ENCODE measurements at places on chromosomes 3 and 15.
A peak's percentile ranks its signal among the peaks of the same experiment; 100 is the strongest.

DNA sequence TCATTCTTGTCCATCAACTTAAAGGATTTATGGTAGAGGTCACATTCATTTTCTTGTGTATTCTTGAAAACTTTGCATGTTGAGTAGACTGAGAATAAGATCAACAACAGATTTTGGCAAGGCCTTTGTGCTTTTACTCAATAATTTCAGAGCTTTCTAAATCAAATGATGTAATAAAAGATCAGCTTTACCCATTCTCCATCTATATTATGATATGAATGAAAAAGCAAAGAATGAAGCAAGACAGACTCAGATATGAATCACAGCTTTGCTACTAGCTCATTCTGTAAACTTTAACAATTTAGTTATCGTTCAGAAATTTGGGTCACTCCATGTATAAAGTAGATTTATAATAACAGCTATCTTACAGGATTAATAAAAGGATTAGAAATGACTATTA lies 275.8 kb upstream of the ARL6 start:
- no peak for DNase-seq

DNA sequence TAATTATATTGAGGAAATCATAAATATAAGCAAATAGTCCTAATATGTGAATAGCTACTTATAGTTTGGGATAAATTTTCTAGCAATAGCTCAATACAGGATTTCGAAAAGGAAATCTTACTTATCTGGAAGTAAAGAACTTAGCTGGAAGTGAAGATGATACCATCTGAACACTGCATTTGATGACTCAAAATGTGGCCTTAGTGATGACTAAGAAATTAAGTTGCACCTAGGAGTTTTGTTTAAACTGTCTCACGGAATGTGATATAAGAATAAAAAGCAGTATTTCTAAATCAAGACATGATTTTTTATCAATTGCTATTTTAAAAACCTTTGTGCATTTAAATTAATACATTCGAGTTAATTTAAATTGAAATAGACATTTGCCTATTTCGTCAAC lies 91.2 kb downstream of the EOMES start:
- DNase-seq, result no peak

GRCh38 chr3:179149951-179150350 lies 1.8 kb downstream of the PIK3CA start:
- DNase-seq, result no peak

GRCh38 chr3:128473737-128474136 lies 7.0 kb upstream of the DNAJB8 start:
- no peak for DNase-seq

DNA sequence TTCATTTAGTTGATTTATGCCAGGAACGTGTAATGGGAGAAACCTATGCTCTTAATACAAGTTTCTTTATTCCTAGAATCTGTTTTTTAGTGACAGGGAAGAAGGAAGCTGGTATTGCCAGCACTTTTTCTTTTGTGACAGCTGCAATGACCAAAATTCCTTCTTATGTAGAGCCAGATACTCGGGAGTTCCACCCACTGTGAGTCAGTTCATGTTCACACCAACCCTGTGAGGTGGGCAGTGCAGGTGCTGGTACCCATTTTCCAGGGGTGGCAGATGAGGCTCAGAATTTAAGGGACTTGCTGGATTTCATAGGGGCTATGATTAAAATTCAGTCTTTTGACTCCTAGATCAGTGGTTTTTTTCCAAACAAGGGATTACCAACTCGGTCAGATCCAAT lies 34.7 kb downstream of the OXNAD1 start:
- DNase-seq, result no peak

- no peak for DNase-seq
Measured at GRCh38 chr3:114741066-114741465, 406.0 kb downstream of the ZBTB20 start.

GRCh38 chr15:29268706-29269484 lies 727 bp downstream of the NSMCE3 start:
- peak; percentile 38 for DNase-seq

GRCh38 chr15:74620636-74621545 lies 5.3 kb downstream of the CLK3 start:
- DNase-seq, result no peak

- no peak for DNase-seq
Measured at GRCh38 chr15:53520996-53521395, 238.5 kb downstream of the WDR72 start.

DNA sequence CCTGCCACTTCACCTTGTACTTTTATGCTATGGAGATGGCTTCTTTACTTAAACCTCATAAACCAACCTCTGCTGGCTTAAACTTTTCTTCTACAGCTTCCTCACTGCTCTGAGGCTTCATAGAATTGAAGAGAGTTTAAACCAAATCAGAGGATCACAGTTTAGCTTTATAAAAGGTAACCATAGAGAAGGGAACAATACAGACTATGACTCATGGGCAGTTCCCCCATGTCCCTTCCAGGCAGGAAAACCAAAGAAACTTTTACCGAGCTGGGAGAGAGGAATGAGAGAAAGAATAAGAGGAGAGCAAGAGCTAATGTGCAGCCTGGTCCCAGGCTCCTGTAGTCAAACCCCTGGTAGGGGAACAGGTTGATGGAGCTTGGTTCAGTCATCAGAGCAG lies 53.9 kb upstream of the NEDD4 start:
- no peak for DNase-seq

DNA sequence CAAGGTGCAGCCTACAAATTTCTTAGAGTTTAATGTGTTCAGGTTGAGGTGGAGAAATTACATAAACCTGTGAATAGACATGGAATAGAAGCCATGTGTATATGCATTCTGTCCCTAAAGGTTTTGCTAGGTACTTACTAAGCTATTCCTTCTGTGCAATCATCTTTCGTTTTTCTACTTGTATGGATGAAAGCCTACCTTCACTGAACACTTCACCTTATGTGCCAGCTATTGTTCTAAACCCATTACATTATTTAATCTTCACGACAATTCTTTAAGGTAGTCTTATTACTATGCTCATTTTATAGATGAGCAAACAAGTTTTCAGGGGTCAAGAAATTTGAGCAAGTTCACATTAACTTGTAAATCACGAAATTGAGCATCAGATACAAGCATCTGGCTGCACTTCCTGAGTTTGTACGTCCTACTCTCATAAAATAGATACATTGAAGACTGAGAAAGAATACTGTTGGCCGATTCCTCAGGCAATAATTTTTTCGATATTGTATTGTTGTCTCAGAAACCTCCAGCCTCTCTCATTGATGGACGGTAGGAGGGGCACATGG lies 635 bp upstream of the RCN2 start:
- no peak for DNase-seq

GRCh38 chr3:24830230-24831152 lies 335.8 kb upstream of the THRB start:
- DNase-seq, result peak; percentile 64

DNA sequence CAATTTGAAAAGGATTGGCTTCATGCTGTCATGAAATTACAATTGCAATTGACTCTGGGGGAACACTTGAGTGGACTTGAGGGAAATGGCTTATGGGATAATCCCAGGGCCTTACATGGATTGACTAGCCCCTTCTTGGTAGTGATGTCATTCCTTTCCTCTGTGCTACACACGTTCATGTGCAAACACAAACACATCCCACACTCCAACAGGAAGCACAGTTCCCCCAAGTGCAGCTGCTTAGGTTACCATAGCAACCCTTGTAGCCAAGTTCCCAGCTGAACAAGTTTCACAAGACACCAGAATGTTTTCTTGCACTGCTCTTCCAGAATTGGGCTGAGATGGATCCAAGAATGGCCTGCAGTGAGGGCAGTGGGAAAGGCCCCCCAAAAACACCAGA lies 217.0 kb downstream of the ZNF621 start:
- DNase-seq, result peak; percentile 69

DNA sequence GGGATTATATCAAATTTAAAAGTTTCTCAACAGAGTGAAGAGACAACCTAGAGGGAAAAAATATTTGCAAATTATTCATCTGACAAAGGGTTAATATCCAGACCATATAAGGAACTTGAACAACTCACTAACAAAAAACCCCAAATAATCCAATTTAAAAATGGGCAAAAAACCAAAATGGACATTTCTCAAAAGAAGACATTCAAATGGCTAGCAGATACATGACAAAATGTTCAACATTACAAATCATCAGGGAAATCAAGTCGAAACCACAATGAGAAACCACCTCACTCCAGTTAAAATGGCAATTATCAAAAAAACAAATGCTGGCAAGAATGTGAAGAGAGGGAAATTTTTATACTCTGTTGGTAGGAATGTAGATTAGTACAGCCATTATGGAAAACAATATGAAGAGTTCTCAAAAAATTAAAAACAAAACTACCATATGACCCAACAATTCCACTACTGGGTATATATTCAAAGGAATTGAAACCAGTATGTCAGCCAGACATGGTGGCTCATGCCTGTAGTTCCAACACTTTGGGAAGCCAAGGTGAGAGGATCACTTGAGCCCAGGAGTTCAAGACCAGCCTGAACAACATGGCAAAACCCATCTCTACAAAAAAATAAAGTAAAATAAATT lies 88.5 kb downstream of the CSNK1G1 start:
- DNase-seq, result no peak

- DNase-seq, result no peak
Measured at GRCh38 chr3:167125612-167126407, 254.3 kb downstream of the ZBBX start.

DNA sequence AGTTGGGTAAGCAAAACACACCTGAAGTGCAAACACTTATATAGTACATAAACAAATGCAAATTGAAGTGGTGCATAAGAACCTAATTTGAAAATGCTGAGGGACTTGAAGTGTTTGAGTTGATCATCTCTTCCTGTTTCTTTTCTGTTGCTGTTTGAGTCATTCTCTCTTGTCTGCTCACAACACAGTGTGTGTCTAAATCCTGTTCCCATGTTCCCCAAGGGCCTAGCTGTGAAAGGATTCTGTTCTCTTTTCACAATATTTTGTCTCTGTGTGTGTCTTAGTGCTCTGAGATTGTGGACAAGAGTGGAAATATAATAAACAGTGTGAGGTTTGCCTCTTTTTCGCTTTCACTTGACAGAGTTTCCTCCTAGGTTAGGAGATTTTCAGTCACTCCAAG lies 6.1 kb downstream of the CD96 start:
- no peak for DNase-seq

DNA sequence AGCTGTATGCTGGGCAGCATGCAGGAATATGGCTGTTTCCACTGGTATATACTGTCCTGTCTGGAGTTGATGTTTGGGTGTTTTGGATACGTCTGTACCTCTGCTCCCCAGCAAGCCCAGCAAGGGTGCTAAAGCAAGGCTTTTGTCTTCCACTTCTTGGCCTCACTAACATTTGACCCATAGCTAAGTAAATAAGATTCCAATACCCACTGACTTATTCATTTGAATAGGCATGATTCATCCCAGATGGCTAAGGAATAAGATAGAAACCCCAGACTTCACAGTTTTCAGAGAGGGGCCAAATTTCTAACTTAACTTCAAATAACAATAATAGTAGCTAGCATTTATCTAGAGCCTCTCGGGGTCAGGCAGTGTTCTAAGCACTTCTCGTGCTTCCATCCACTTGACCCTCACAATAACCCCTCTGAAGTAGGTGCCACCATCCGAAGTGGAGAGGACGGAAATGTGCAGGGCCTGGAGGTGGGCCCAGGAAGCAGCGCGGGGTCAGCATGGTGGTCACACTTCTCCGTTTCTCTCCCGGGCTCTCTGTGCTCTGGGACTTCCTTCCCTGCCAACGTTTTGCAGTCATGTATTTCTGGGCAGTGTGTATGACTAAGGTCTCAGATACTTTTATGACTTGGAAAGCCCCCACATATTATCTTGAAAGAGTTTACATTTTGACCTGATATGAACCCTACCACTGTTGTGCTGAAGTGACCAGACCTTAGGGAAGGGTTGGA lies 39.3 kb downstream of the LRRK1 start:
- no peak for DNase-seq

DNA sequence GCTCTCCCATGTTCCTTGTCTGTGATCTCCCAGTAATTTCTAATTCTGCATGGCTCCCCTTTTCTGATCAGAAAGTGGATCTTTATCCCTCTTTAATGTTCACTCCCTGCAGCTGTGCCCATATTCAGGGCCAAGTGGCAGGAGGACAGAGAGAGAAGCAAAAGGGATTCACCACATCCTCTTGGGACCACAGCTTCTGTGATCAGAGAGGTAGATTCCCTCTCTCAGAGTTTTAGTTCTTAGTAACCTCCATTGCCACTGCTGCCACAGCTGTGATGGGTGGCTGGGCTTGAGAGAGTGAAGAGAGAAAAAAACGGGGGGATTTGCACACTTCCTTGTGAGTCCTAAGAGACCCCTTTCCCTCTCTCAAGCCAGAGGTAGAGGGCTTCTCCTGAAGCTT lies 49.2 kb downstream of the GLCE start:
- DNase-seq, result no peak

- DNase-seq, result peak; percentile 8
Measured at GRCh38 chr15:68407886-68408881, 23.8 kb downstream of the ITGA11 start.

- DNase-seq, result no peak
Measured at GRCh38 chr3:36457667-36458066, 77.4 kb downstream of the STAC start.

- peak; percentile 57 for DNase-seq
Measured at GRCh38 chr3:126197854-126198584, 17.6 kb upstream of the ALDH1L1 start.

DNA sequence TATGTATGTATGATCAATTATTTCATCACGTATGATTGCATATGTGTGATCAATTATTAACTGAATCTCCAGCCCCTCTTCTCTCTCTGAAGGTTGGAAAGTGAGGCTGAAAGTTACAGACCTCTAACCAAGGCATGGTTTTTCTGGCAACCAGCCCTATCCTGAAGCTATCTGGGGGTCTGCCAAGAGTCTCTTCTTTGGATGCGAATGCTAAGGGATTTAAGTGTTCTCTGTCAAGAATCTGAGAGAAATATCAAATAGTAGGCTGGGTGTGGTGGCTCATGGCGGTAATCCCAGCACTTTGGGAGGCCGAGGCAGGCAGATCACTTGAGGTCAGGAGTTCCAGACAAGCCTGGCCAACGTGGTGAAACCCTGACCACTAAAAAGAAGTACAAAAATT lies 8.1 kb downstream of the NKTR start:
- DNase-seq, result peak; percentile 52

DNA sequence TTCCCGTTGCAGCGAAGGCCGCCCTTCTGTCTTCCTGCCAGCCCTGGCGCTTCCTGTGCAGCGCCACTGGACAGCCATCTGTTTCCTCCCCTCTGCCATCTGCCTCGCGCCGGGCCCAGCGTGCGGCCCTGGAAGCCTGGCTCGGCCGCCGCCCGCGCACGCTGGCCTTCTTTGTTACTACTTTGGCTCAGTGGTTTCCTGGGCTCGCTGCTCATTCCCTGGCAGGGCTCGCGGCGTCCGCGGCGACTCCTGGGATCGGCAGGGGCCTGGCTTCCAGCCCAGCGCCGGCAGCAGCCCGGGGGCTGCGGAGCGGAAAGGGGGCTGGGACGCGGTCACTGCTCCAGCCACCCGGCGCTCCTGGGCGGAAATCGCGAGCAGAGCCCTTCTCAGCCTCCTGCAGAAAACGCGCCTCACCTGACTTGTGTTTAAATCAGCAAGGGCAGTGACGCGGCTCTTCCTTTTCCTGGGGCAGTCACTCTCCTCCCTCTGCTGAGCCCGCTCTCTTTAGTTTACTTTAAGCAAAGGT lies 10.0 kb downstream of the CMTM7 start:
- DNase-seq, result peak; percentile 86

- no peak for DNase-seq
Measured at GRCh38 chr3:178840586-178840985, 231.0 kb downstream of the ZMAT3 start.

All from left hindlimb (tissue), 1 donor.